ENCODE measurements at places on chromosomes 11 and 22.

DNA sequence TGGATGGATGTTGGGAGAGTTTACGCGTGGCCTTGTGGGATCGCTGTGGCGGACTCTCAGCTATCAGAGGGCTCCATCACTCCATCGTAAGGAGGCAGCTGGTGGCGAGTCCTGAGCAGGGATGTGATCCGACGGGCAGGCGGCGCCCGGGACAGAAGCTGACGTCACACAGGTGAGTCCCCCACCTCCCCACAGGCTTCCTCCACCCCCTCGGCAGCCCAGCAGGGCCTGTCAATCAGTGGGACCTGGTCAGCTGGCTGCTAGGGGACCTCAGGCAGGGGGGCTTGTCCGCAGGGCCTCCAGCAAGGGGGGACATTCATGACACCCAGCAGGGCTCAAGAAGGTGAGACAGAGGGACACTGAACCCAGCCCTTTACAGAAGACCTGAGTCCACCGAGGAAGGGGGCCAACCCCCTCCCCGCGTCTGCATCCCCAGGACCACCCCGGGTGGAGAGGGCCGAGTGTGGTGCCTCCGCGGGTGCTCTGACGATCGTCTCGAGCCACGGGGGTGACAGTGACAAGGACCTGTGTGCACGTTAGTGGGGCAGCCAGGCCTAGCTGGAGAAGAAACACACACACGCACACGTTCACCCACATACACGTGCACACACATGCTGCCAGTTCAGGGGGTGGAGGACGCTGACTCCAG is 7.1 kb downstream of the HRAS start:
- DNase-seq: peak; percentile 6

DNA sequence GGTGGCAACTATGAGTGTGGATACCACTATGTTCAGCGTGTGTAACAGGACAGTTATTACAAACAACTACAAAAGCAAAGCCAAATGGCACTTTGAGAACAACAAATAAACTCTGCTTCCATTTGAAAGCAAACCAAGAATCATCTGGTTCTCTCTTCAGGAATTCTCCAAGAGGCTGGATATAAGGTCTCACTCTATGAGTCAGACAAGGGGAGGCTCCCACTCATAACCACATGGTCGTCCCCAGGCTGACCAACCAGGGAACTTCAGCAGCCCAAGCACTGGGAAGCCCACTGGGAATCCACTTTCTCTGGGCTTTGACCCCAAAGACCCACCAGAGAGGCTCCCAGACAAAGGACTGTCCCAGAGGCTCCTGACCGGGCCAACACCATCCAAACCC is 35.3 kb downstream of the DGCR2 start:
- no peak for DNase-seq

DNA sequence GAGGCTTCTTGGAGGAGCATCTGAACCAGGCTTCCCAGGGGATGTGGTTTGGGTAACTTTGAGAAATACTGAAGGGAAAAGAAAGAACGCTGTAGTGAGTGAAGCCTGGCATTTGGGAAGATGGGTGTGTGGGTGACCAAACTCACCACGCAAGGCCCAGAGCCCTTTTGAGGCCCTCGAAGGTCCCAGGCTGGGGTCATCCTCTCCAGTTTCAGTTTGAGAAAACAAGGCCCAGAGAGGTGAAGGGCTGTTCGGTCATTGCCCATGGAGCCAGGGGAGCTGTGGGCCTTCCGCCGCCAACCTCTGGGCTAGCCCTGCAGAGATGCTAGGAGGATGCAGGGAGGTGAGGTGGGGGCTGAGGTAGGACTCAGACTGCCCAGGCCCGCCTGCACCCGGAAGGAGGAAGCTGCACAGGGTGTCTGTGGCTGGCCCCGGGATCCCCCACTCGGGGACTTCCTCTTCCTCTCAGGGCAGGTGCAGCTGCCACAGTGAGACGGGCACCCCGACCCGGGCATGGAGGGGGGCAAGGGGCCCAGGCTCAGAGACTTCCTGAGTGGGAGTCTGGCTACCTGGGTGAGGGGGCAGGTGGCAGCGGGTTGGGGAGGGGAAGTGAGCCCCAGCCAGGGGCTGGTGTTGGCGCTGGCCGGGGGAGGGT is at the start of gene CCDC88B:
CCDC88B (plus strand) TSS at position 451 of the 655 bp plus-strand sequence; CDS start at position 514, 63 bp downstream.
- DNase-seq: peak; percentile 66

DNA sequence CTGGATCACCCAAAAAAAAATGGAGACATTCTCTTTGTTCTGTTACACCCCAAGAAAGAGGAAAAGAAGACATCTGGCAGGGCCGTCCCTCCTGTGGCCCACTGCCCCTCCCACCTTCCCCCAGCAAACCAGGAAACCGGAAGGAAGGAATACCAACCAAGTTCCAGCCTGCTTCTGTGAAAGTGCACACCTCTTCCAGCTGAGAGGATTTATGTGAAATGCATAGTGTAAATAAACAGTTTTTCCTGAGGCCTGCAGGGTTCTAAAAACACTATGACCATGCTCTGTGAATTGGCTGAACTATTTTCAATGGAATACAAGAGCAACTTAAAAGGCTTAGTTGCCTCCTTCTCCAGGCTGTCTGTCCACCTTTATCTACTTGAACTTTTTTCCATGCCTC is 50.0 kb upstream of the CHST1 start:
- DNase-seq: peak; percentile 13

- DNase-seq: no peak
Observed at GRCh38 chr11:61442616-61443015, 12.7 kb downstream of the SDHAF2 start.

DNA sequence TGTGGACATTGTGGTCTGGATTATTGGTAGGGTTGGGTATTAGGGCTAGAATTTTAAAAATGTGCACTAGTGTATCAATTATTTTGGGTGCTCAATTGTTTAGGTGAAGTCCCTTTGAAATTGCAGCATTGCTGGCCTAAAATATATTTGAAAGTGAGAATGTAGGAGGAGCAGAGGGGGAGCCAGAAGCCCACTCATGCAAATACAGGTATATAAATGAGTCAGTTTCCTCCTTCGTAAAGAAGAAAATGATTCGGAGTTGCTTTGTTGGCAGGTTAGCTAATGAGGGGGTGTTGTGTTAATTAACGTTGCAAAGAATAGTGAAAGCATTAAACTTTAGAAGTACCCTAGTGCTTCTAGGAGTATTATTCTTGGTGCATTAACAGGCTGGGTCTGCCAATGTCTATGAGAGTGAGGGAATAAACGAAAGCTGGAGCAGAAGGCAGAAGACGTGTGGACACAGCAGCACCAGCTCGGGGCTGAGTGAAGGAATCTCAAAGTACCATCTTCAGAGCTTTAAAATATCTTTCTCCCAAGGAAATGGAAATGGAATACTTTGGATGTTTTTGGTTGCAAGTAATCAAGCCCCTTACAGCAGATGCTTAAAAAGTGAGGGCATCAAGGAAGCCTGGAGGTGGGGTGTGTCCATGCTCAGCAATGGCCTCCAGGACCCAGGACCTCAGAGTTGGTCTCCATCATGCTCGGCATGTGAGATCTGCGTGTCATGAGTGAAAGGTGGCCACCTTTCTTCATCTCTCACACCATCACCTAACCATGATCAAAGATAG is 522.9 kb downstream of the NTM start:
- no peak for DNase-seq

GRCh38 chr11:6251120-6251733 is 8.4 kb upstream of the CCKBR start:
- peak; percentile 90 for DNase-seq

GRCh38 chr11:12195768-12196167 is 85.4 kb downstream of the MICAL2 start:
- DNase-seq: no peak

- DNase-seq: no peak
Observed at GRCh38 chr22:38494939-38495338, 11.2 kb downstream of the DDX17 start.

DNA sequence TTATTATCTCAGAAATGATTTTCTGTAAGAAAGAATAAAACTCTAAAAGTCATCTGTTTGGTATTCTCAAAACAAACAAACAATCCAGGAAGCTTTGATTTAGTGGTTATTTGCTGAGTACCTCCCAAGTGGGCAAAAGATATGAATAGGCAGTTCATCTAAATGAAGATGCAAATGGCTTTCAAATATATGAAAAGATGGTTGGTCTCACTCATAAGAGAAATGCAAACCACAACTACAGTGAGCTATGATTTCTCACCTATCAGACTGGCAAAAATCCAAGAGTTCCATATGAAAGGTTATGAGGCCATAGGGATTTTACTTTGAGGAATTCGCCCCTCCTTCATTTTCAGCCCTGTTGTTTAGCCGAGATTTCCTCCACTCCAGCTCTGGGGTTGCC is 11.3 kb upstream of the P2RY2 start:
- no peak for DNase-seq

DNA sequence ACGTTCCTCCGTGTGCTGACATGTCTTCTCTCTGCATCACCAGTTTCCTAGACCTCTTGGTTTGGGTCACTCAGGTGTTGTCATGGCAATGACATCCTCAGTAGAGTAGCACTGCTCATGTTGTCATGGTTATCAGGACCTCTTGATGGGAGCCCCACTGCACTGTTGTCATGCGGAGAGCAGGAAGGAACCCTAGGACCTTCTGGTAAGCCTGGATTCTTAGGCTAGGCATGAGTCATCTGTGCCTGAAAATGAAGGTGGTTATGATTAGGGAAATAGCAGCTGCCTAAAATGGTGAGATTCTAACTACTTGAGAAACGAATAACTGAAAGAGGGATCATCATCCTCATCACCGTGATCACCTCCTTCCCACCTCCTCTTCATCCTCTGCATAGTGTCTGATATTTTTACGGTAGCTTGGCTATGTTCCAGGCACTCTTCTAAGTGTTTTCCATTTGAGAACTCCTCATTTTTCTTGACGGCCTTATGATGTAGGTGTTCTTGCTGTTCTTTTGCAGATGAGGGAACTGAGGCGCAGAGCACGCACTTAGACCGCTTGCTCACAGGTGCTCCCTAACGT is 858.4 kb downstream of the NTM start:
- DNase-seq: no peak

- DNase-seq: no peak
Observed at GRCh38 chr11:121557348-121557747, 104.6 kb upstream of the SORL1-AS1 start.

DNA sequence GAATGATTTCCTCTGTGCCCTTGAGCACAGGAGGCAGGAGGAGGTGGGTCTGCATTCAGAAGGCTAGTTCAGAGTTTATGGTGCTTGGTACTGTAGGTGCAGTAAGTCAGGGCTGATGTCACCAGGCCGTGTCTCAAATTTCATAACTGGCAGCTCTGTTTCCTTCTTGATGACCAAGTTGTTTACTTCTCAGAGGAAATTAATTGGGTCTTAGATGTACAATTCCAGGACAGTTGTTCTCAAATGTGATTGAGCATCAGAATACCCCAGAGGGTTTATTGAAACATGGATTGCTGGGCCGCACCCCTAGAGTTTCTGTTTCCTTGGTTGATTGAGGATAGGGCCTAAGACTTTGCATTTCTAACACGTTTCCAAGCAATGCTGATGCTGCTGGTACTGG is 6.2 kb downstream of the AMOTL1 start:
- no peak for DNase-seq

DNA sequence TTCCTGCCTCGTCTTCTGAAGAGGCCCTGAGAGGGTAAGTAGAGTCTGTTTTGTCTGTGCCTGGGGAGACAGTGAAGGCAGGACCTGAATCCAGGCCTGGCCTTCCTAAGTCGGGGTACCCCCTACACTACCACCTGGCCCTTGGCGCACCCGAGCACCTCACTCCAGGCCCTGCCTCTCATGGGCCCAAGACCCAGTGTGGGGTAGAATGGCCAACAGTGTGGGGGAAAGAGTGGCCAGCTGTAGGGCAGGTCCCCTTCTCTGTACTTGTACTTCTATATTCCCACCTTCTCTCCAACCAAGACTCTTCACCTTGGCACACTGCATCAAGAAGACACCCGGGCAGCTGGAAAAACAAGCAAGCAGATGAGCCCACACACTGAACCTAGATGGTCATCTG is 22.4 kb upstream of the BID start:
- DNase-seq: no peak

- no peak for DNase-seq
Observed at GRCh38 chr22:48926643-48927042, 901.0 kb downstream of the BRD1 start.

GRCh38 chr11:95827696-95828095 is 37.4 kb downstream of the CEP57 start:
- DNase-seq: no peak
